Panc1 (cell line): ENCODE measurements at places on chromosomes 12 and 14. TPM values are rescaled to one million over a fixed set of nuclear protein-coding genes. Genes with fewer than 3 reads are reported as not detected.

The TOGARAM1 gene
- total RNA-seq = 11.6 TPM

The DAO gene
- not detected for total RNA-seq

The OTOGL gene
- total RNA-seq = not detected

The FGF6 gene
- not detected for total RNA-seq

The ARL6IP4 gene
- 184 TPM for total RNA-seq

The SLC17A8 gene
- not detected for total RNA-seq

The PRICKLE1 gene
- total RNA-seq = 20.1 TPM

The APOF gene
- 0.10 TPM for total RNA-seq

The CACNA2D4 gene
- total RNA-seq = 0.15 TPM

The KRT3 gene
- not detected for total RNA-seq

The TMEM179 gene
- total RNA-seq = 3.4 TPM

The CLEC9A gene
- total RNA-seq = not detected

The CEBPE gene
- not detected for total RNA-seq

The C12orf75 gene
- total RNA-seq = 132 TPM

The GPRC5D gene
- not detected for total RNA-seq

- DNase-seq = no peak
Measured at GRCh38 chr12:22399464-22400180, 65.1 kb upstream of the ST8SIA1 start.

GRCh38 chr12:22683131-22683530 is 58.2 kb downstream of the ETNK1 start:
- no peak for DNase-seq

DNA sequence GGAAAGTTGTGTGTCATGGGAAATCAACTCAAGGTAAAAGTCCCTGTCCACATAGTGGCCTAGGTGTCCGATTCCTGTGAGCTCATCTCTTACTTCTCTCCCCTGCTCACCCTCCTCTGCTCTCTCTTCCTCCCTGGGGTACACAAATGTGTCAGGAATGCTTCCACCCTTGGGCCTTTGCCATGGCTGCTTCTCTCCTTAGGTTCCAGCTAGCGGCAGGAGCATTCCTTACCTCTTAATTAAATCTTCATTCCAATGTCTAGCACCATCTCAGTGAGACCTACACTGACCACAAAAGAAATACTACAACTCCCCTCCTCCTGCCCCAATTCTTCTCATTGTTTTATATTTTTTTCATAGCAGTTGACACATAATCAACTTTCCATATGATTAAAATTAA is 298.6 kb downstream of the PDZRN4 start:
- no peak for DNase-seq

DNA sequence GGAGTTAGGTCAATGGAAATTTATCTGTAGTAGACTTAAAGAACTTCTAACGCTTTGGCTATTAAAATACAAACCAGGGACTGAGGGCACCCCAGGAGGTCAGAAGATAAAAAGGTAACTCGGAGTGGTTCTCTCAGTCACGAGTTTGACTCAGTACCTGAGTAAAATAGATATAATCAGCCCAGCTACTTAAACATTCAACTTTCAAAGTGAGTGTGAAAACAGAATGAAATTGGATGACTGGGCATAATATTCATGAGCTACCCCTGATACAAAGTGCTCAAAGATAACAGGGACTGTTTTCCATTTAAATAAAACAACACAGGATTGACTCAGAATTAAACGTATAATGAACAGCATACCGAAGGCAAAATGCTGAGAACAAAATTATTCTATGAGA is 75.0 kb downstream of the FOXN3 start:
- DNase-seq = no peak

- no peak for DNase-seq
Measured at GRCh38 chr12:42893803-42894202, 304.3 kb upstream of the PRICKLE1 start.

DNA sequence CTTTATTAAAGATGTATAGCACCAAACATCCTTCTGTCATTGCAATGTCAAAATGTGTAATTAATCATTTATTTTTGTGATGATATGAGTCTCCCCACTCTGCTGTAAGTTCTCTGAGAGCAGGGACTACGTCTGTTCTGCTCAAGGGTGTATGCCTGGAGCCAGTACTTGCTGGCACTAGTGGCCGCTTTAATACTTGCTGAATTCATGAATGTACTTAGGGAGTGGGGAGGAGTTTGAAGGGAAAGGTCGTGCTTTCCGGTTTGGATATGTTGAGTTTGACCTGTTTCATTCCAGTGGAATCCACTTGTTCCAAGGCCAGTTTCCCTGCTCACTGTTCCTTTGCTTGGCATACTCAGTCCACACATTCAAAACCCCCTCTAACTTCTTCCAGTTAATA is 1.9 kb upstream of the DCAF5 start:
- no peak for DNase-seq

GRCh38 chr14:75604979-75605851 is 26.8 kb downstream of the FLVCR2 start:
- no peak for DNase-seq

- DNase-seq = no peak
Measured at GRCh38 chr12:122872815-122873361, 23.0 kb downstream of the VPS37B start.

GRCh38 chr14:93089521-93090269 is 26.0 kb downstream of the ITPK1 start:
- no peak for DNase-seq

DNA sequence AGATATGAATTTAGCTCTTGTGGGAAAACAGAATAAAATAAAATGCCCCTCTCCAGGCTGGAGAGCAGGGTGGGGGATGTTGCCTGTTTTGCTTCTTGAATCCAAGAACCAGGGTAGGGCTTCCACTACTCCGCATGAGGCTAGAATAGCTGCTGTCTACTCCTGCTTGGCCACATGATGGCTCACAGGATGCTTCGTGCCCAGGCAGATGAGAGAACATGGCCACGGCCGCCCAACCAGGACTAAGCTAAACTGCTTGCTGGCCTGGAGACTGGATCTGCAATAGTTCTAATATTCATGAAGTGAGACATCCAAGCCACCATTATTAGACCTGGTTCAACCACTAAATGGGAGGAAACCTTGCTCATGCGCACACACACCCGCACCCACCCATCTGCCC is 122.2 kb upstream of the METAP2 start:
- DNase-seq = no peak

DNA sequence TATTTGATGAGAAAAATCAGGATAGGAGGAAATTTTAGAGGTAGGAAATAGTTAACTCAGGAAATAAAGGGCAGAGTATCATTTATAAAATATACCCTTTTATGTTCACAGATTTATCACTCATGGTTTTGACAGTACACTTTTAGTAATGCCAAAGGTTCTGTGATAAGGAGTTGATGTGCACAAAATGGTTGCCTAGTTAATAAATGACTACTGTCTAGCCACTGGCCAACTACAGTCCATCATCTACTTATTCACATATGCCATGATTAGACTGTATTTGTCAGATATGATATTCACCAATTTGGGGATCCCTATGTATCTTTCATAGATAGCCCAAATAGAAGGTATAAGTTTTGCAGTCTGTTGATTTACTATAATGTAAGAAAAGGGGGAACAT is 19.2 kb upstream of the GXYLT1 start:
- DNase-seq = no peak

DNA sequence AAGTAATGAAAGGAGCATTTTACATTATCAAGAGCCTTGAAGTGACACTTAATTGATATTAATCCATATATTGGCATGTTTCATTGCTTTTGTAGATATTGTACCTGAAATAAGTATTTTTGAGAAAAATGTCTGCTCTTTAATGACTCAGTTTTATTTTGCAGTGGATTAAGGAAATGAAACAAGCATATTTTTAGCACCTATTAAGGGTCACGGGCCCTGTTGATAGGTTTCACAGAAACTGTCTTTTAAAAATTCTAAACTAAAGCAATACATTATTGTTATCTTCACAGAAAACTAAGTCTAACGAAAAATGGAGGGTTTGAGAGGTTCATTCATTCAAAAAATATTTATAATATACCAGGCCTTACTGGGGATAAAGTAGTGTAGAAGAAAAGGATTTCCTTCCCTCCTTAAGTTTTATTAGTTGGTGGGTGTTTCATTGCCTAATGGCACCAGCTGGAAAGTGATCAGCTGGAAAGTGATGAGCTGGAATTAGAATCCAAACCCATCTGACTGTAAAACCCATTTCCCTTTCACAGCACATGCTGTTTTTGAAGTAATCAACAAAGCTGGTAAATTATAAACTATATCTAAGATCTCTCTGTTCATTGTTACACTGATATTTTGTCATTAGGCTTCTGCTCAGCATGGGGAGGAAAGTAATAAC is 54.2 kb downstream of the PTPRQ start:
- no peak for DNase-seq

- DNase-seq = no peak
Measured at GRCh38 chr12:91205811-91206210, 23.2 kb upstream of the DCN start.

DNA sequence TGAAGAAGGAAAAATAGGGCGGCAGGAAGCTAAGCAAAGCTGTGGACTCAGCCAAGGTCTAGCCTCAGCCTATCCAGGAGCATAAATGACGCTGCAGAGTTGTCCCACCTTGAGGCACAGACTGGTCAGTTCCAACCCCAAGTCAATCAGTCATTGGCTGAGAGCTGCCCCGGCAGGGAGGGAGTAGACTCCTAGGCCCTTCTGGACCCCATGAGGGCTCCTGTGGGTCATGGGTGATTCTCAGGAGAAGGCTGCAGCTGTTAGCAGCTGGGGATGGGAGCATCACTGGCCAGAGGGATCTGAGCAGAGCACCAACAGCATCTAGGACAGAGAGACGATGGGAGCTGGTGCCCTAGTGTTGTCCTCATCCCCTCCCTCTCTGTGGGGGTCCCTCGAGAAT is 51.8 kb upstream of the ESRRB start:
- DNase-seq = no peak

DNA sequence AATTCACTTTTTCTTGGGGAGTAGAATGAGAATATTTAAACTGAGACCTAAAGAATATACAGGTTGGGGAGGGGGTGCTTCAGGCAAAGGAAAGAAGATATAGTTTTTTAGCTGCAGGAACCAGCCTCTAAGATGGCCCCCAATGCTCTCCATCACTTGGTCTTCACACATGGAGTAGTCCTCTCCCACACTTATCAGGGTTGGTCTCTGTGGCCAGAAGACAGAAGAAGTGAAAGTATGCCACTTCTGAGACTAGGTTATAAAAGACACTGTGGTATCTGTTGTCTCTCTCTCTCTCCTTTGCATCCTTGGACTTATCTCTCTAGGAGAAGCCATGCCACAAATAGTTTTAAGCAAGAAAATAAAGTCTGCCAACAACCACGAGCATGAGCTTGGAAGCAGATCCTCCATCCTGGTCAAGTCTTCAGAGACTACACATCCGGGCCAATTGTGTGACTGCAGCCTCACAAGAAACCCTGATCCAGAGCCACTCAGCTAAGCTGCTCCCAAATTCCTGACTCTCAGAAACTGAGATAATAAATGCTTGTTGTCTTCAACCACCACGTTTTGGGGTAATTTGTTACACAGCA is 18.0 kb downstream of the PUS7L start:
- DNase-seq = no peak

DNA sequence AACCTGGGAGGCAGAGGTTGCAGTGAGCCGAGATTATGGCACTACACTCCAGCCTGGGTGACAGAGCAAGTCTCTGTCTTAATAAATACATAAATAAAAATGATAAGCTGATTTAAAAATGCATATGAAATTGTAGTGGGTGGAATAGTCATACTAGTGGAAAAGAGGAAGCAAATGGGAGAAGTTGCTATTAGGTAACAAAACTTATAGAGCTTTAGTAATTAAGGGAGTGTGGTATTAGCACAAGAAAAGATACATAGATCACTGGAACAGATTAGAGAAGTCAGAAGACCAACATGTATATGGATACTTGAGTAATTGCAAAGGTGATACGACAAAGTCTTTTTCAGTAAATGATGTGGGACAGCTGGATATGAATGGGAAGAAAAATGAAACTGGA is 26.5 kb downstream of the TECPR2 start:
- DNase-seq = no peak

DNA sequence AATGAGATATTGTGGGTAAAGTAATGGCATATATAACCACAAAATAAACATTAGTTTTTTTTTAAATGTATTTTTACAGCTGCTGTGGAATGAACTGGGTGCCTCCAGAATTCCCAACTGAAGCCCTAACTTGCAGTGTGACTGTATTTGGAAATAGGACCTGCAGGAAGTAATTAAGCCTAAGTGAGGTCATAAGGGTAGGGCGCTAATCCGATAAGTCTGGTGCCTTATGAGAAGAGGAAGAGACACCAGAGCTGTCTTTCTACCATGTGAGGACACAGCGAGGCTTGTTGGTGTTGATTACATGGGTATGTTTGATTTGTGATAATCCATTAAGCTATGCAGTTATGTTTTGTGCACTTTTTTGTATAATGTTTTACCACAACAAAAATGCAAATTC is 136.8 kb downstream of the TPH2 start:
- no peak for DNase-seq

DNA sequence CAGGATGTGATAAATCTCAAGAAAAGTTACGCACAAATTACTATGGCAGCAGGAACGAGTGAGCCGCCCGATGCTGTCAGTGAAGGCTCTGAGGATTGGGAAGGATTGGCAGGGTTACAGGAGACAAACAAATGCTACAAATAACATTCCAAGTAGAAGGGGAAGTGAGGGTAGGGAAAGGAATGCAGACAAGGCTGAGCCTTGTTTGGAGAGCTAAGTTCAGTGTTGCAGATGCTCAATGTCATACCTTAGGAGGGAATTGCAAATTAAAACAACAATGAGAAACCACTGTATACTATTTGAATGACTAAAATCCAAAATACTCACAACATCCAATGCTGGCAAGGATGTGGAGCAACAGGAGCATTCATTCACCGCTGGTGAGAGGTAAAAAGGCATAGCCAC is 1.3 kb downstream of the CLEC9A start:
- no peak for DNase-seq

DNA sequence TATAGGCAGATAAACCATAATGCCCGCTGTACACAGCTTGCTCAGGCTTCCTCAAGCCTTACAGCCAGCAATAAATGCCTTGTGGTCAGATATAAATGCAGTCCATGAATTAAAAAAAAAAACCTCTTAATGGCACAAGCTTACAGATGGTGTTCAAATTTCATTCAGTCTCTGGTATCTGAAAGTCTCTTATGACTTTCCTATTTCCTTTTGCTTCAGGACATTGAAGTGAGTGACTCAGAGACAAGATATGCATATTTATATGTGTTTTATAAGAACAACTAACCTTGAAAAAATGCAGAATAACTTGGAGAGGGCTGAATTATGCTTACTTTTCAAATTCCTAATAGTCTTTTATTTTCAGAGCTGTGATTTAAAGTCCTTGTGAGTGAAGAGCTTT is 426.9 kb upstream of the MIS18BP1 start:
- DNase-seq = no peak

DNA sequence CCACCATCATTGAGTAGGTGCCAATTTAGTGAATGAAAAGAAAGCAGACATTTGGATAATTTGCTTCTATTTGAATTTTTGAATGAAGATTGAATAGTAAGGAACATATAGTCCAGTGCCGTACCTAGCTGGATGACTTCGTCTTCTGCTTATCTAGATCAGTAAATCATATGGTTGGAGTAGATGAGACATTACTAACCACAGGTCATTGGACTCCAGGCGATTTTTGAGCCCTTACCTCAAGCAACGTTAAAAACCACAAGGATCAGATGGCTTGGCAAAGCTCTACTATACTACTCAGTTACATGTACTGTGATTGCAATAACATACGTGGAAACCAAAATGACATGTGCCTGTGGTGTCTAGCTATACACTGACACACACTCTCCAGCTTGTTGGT is 1.7 kb upstream of the SPATS2 start:
- no peak for DNase-seq

- no peak for DNase-seq
Measured at GRCh38 chr14:93317210-93317874, 15.5 kb downstream of the BTBD7 start.
